ENCODE measurements at places on chromosomes 7 and 10.

- DNase-seq, result no peak
These were observed 179.3 kb downstream of the TFEC start for GRCh38 chr7:115851291-115851690.

- peak; percentile 41 for DNase-seq
These were observed 63.4 kb downstream of the HPSE2 start for GRCh38 chr10:99172128-99172738.

- DNase-seq, result no peak
These were observed 579.0 kb downstream of the PHTF2 start for GRCh38 chr7:78377532-78377931.

DNA sequence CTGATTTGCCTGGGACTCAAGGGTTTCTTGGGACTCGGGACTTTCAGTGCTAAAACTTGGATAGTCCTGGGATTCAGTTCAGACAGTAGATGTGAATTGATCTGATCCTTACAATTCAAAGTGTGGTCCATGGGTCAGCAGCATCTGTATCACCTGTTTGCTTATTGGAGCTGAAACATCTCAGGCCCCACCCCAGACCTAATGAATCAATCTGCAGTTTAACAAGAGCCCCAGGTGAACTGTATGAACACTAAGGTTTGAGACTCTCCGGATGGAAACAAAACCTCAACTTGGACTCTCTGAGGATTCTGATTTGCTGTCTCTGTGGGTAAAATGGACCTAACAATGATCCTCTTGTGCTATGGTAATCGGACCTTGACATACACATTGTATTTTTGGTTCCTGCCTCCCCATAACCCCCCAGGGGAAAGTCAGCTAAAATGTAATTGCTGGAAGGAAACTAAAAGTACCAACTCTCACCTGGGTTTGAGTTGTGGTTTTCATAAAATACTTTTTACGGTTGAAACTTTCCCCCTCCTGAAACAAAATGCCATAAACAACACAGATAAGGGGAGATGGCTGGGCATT lies 11.7 kb downstream of the CYP26A1 start:
- no peak for DNase-seq

- DNase-seq, result no peak
These were observed 2.5 kb downstream of the HOXA4 start for GRCh38 chr7:27128034-27128433.

DNA sequence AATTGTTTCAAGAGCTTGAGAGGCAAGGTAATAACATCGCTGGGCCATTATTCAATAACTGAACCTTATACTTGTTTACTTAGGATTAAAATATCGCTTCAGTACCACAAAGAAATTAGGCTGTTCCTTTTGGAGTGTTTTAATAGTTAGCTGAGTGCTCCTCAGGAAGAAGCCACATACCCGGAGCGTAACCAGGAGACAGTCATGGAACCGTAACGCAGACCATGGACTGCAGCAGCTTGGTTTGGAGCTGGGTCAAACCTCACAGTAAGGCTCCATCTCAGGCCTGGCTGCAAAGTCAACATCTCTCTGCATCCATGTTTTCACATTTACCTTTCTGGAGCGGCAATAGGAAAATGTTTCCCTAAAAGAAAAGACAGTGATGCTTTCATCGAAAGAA lies 599.0 kb downstream of the TNS3 start:
- DNase-seq, result no peak

- no peak for DNase-seq
These were observed 191.9 kb downstream of the CDK14 start for GRCh38 chr7:90788052-90788451.

- DNase-seq, result no peak
These were observed 66.4 kb downstream of the MINDY4 start for GRCh38 chr7:30837581-30837980.

DNA sequence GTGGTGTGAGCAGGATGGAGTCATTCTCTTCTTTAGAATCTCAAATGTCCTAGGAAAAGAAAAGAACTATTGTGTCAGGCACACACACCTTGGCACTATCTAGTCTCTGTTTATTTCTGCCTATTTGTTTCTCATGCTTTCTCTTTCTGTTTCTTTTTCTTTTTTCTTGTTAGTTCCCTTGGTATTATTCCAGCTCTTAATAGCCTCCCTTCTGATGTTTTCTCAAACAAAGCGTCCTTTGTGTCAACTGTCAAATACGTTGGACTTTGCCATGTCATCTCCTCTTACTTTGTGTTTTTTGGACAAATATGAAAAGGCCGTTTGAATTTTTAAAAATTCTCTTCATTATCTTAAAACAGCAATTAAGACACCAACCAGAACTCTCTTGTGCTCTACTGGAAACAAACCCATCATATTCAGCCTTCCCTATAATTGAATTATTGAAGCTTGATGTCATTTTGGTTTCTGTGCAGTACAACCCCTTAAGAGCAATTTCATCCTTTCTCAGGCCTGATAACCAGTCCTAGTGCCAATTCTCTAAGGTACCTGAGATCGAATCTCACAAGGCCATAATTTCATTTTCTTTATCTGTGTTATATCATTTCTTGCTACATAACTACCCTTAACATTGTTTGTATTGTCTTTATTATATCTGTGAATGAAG lies 497.8 kb upstream of the NRP1 start:
- peak; percentile 16 for DNase-seq

- peak; percentile 38 for DNase-seq
These were observed 69.0 kb upstream of the VOPP1 start for GRCh38 chr7:55641273-55641691.

DNA sequence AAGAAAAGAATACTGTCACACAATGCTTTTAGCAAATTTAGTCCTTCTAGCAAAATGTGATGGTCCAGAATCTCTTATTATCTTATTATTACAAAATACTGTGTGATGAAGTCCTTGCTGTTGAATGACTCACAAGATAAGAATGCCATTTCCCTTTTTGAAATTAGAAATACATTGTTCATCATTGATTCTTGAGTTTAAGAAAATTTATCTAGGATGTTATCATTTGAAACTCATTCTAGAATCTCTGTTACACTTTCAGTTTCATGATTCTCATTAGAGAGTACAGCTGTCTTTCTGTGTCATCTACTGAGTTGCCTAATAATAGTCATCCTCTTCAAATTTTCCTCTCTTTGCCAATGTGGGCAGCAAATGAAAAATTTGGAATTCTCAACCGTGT lies 9.6 kb downstream of the ZKSCAN5 start:
- no peak for DNase-seq

GRCh38 chr10:91550021-91550420 lies 82.8 kb downstream of the PPP1R3C start:
- no peak for DNase-seq

- no peak for DNase-seq
These were observed 50.6 kb downstream of the VPS41 start for GRCh38 chr7:38858259-38858884.

DNA sequence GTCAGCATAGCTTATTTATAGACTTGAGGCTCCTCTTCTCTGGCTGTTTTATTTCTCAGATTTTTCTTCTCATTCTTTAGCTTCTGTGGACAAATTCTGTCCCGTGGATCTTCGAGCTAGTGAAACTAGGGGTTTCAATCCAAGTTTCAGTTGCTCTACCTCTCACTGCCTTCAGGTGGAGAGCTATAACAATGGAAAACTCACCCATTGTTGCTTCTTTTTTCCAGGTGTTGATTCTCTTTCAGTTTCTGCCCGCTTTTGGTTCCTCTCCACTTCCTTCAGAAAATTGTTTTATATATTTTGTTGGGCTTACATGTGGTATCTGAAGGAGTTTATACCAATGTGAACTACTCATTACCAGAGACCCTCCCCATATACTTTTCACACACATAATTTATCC lies 266.1 kb downstream of the TCF7L2 start:
- DNase-seq, result no peak

- no peak for DNase-seq
These were observed 67.2 kb downstream of the DGKB start for GRCh38 chr7:14835384-14835783.

DNA sequence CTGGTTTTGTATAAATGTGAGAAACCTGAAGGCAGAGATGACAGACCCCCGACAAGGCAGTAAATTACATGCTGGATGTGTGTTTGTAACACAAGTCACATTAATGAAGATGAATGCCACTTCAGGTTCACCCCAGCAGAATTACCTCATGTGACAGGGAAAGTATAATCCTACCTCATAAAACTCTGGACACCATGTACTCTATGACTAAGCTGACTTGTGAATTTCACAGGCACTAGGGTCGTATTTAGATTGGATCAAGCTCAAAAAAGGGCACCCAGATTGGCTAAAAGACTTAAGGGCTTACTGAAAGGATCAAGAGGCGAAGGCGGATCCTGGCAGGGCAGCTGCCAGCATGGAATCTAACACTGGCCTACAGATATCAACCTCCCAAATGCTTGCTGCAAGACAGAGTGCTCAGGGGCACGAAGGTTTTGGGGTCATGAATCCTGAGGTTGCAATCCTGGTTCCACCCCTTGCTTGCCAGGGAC lies 161.4 kb downstream of the PIP4K2A start:
- DNase-seq, result no peak

GRCh38 chr7:108480311-108480710 lies 24.1 kb upstream of the NRCAM start:
- DNase-seq, result no peak

DNA sequence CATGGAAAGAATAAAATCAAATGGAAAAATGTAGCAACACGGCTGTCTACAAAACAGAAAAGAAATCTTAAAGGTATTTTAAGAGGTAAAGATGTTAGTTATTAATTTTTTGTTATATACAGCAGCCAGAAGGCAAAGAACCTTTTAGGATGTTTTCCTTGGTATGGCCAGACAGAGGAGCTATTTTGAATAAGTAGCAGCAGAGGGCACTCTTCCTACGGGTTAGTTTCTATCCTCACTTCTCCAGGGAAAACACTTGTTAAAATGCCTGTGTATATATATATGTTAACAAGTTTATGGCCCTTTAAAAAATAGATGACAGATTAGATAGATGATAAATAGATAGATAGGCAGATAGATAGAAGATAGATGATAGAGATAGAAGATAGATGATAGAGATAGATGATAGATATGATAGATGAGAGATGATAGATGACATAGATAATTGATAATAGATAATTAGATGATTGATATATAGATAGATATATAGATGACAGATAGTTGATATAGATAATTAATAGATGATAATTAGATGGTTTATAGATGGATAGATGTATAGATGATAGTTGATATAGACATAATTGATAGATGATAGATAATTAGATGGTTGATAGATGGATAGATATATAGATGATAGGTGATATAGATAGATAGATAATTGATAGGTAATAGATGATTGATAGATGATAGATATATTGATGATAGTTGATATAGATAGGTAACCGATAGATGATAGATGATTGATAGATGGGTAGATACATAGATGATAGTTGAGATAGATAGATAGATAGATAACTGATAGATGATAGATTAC lies 57.8 kb upstream of the WIPF3 start:
- DNase-seq, result no peak

DNA sequence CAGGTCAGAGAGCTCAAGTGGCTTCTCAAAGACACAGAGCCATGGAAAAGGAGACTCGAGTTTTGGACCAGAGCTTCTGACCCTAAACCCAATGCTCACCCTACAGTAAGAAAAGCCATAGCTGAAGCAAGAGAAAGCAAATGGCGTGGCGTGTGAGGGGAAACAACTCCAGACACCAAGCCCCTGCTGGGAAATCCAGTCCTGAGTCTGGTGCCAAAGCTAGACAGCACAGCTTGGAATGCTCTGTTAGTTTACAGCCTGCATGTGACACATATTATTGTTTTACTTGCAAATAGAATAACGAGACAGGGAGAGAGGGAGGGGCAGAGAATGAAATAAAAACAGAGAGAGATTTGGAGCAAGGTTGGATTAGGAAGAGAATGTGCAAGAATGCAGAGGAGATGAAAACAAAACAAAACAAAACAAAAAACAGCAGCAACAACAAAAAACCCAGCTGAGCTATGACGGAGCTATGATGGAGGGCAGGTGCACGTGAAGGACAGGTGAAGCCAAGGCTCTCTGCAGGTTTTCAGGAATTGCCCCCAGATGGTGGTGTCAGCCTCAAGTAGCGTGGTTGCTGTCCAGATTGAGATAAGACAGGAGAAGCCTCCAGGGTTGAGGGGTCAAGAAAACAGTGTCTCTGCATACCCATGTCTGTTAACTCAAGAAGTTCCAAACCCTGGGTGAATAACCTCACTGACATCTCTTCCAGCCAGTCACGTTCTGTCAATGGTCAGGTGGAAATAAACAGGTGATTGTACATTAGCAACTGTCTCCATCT lies 69.7 kb upstream of the LRRC18 start:
- DNase-seq, result no peak

- peak; percentile 59 for DNase-seq
These were observed 32.4 kb upstream of the RNF32 start for GRCh38 chr7:156608173-156608478.

DNA sequence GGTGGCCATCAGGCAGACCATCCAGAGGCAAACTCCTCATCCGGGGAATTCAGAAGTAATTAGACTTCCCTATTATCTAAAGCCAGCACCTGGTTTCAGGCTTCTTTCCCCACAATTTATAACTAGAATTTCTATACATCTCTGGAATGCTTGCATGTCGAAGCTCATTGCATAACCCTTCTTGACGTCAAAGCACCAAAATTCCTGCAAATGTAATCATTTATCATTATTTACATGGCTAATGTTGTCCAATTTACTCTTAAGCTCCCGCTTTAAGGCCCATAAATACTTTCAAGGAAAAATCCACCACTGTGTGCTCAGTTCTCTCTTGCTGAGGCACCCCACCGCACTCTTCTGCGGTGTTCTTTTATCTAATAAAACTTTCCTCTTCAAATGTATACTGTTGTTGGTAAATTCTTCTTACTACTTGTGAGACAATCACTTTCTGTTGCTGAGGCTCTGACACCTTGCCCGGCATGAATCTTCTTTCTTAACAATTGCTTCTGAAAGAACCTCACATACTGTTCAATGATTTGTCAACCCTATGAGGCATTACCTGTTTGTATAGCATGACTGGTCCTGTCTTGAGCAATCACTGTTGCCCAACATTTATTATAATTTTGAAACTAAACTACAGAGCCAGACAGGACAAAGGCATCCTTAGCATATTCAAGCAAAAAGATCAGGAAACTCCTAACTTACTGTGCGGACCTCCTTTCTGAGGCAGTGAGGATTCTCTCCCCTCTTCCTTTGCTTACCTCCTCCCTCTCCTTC lies 17.4 kb upstream of the GPR141 start:
- no peak for DNase-seq

GRCh38 chr7:63953181-63953580 lies 45.5 kb upstream of the ZNF722 start:
- no peak for DNase-seq

DNA sequence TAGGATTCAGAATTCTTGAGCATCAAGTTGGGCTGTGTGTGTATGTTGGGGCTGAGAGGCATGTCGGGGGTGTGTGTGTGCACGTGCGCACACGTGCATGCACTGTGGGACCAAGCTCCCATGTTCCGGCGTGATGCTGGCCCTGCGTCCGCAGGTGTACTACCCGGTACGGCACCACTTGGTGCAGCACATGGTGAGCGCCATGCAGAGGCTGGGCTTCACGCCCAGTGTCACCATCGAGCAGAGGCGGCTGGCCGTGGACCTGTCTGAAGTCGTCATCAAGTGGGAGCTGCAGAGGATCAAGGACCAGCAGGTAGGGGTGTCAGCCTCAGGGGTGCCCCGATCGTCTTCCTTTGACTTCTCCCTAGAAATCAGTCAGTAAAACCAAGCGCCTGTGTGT lies 77.7 kb downstream of the TRRAP start:
- DNase-seq, result no peak

GRCh38 chr7:130374507-130374906 lies 5.8 kb upstream of the CPA1 start:
- DNase-seq, result no peak
